Stimulated activated memory B cell treated with anti-CD40 and anti-IgM and Interleukin-4, amounts not matched to agents 10 μg/mL and 1 μg/mL and 100 μg/mL, for 72 hours (primary cell): ENCODE measurements at places on chromosomes 4 and X.

DNA sequence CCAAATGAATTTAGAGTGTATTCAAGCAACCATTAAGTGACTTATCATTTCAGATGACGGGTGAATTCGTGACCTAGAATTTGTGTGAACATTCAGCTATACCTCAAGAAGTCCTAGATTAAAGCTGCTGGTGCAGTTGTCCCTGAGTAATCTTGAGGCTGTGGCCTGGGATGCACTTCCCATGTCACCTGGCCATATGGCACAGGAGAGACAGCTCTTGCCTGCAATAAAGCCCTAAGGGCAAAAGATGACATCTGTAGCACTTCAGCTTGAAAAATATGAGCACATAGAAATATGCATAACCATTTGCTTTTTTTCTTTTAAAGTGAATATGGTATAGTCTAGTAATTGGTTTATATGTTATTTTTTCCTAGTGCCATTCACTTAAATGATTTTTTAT, 125.8 kb downstream of the FHDC1 start:
- ATAC-seq = no peak

DNA sequence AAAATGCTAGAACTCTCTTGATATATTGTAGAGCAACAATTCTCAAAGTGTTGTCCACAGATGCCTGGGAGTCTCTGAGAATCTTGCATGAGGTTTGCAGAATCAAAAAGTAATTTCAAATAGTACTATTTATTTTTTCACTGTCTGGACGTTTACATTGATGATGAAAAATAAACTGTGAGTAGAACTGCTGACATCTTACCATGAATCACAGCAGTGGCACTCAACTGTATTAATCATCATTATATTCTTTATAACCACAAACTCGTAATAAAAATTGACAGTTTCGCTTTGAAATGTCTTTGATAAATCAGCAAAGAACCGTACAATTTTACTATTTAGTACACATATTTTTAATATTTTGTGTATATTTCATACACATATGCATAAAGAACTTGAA, 94.5 kb downstream of the NAF1 start:
- ATAC-seq = no peak

GRCh38 chr4:156475322-156475721, 496.3 kb downstream of the PDGFC start:
- ATAC-seq = no peak

- no peak for ATAC-seq
These were observed 225.8 kb downstream of the DMD start for GRCh38 chrX:32985544-32985943.
